Forelimb muscle (tissue), 1 donor: ENCODE measurements at places on chromosomes 12 and 14.

DNA sequence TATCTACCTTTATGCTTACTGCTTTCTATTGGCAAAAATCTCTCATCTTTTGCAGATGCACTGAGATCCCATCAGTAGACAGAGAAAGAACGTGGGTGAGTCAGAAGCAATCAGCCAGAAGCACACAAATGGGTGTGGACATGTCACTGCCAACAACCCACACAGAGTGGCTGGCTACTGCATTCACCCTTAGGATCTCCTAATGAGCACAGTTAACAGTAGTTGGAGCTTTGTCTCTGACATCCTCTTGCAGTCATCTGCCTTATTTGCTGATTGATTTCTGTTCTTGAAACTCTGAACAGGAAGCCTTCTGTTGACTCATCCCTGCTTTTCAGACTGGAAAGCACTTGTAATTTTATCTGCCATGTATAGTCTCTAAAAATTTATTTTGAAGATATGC lies 117.2 kb downstream of the RGS6 start:
- no peak for DNase-seq

DNA sequence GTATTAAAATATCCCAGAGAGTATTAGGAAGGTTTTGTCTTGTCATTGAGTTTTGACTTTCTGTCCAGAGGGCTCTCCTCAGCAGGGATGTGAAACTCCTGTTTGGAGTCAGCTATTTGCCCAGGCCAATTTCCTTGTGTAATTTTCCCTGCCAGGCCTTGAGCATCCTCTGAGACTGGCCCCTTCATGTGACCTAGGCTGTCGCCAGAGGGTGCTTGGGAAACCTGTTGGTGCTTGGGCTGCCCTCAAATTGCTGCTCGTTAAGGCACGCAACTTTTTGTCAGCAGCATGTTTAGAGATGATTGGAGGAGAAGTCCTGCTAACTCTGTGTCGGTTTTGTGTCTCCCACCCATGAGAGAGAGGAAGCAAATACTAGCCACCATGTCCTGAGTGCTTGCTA lies 39.1 kb downstream of the IQSEC3 start:
- DNase-seq = no peak

DNA sequence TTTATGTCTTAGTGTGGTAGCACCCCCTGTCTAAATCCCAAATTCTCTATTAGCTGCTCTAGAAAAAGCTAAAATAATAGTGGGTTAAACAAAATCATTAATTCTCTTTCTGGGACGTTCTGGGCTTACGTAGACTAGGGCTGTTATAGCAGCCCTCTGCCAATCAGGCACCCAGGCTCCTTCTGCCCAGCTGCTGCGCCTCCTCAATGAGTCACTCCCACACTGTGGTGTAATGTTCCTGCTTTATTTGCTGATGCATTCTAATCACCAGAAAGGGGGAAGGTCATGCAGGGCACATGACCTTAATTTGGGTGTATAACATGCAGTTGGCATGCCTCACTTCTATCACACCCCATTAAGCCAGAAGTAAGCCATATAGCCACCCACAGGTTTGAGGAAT lies 294.5 kb downstream of the GALC start:
- DNase-seq = no peak

DNA sequence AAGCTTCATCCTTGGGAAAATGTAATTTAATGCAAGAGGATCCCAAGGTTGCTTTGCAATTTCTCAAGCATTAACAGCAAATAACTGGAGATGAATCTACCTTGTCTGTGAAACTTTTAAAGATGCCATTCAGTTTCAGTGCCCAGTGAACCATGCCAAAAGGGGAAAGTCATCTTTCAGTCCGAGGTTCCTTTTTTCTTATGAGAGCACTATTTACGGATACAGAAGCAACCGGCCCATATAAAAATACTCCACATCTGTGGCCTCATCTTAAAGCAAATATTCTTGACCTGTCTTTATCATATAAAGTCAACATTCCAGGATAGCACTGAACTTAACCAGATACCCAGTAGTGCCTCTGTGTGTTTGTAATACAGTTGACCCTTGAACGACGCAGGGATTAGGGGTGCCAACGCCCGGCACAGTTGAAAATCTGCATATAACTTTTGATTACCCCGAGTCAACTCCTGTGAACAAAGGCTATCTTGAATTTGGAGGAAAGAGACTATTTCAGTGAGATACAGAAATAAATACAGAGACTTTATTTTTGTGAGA lies 209.4 kb downstream of the PCNX1 start:
- no peak for DNase-seq

DNA sequence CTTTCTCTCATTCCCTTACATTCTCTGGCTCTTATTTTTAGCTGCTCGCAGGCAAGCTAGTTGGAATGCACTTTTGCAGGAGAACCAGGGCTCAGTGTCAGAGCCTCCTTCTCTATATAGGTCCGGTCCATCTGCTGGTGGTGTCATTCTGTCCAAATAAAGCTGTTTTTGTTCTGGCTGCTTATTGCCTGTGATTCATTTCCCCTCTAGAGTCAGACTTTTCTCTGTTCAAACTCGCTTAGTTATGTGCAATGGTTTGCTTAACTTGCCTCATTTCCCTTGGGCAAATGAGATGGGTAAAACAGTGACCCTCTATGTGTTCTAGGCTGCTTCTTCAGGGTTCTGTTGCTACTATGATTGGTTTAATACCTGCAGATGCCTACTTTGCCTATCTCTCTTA lies 2.9 kb downstream of the SMARCD1 start:
- no peak for DNase-seq

DNA sequence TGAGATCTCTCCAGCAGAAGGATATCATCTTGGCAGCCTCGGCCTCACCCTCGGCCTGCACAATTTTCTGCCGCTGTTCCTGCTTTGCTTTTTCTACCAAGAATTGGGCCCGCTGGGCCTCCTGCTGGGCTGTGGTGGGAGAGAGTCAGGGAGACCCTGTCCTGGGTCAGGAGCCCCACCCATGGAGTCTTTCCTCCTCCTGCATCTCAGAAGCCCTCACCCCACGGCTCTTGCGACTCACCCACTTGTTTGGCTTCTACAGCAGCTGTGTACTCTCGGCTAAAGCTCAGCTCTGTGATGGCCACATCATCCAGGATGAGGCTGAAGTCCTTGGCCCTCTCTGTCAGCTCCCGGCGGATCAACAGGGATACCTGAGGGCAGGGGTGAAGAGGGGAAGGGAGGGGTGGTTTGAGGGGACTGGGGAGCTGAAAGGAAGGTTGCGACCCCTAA lies 2.8 kb downstream of the PHB2 start:
- DNase-seq = no peak
